Smooth muscle cell of the brain vasculature (primary cell): ENCODE measurements at places on chromosomes 5 and 9.

GRCh38 chr5:54725391-54726280 is 208.1 kb downstream of the SNX18 start:
- no peak for DNase-seq

DNA sequence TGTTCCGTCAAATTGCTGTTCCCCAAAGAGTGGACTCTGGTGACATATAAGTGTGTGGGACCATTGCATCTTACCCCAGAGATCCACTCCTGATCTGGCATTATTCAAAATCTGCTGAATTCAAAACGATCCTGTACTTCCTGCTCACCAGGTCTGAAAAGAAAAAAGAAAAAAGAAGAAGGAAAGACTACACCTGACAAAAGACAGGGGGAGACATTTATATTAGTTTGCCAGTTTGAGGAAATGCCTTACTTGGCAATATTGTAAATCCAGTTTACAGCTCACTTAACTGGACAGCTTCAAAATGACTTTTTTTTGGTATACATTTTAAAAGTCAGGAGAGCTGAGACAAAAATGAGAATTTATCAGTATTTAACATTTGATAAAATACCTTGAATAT is 15.0 kb upstream of the GRHPR start:
- DNase-seq, result no peak

- DNase-seq, result peak; percentile 89
Observed at GRCh38 chr9:70601000-70601951, 186.8 kb upstream of the KLF9 start.

DNA sequence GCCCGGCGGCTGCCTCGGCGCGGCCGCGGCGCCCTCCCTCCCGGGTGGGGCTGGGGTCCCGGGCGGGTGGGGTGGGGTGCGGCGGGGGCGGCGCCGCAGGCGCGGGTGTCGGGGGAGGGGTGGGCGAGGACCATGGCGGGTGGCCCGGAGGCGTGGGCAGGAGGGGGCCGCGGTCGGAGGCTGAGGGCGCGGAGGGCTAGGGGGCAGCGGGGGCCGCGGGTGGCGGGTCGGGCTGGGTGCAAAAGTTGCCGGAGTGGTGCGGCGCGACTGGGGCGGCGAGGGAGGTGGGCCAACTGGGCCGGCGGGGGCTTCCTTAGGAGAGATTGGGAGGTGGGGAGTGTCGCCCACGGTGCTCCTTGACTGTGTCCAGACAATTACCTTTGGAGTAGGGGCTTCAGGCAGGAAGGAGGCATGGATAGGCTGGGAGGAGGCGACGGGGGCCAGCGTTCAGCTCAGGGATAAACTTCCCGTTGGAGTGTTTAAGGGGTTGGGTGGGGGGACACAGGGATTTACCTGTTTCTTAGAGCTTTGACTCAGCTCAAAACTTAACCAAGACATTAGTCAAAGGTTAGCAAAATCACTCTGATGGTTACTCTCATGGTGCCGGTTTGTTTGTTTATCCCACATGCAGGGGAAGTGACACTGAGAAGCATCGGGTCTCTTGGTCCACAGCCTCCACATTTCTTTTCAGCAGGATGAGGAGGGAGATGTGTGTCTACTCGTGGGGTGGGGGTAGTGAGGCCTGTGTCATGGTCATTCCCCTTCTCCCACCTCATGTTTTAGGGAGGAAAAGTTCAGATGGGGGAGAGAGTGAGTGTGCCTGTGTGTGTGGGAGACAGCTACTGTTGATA is 859 bp downstream of the CSNK1G3 start:
- peak; percentile 4 for DNase-seq

GRCh38 chr9:72188232-72188631 is 39.0 kb downstream of the GDA start:
- DNase-seq, result no peak

DNA sequence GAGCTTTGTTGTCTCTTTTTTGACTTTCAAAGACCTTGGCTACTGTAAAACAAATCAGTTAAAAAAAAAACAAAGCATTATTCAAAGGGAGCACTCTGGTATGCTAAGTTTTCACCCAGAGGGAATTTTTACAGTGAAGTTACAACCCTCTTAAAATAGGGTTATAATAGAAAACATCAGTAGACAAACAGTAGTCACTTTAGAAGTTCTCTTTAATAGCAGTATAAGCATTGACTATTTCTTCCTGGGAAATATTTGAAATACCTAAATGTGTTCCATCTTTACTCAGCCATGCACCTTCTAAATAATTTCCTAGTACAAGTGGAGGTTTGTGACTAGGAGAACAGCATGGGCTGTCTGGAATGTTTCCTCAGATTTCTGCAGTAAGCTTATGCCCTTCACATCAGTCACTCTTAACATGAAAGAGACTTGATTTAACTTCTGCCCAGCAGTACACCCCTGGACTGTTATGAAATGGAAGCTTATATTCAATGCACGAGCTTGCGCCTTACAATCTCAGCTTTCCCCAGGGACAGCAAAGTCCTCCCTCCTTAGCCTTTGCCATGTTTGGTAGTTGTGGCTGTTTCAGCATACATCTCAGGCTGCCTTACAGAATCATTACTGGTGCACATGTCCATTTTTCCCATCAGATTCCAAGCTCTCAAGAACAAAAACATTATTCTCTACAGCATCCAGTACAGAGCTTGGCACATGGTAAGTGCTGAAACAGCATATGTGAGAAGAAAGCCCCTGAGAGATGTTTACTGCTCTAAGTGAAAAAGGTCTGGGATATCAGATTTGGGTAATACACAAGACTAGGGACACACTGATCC is 191.5 kb downstream of the ZNF608 start:
- no peak for DNase-seq
